Skin of body (tissue), 3 donors: ENCODE measurements at places on chromosomes 6 and 20. TPM values are rescaled to one million over a fixed set of nuclear protein-coding genes. Genes with fewer than 3 reads are reported as not detected.

The IL20RA gene
- 10.7 TPM for total RNA-seq

GRCh38 chr6:105907991-105908390 is 178.1 kb upstream of the PRDM1 start:
- no peak for DNase-seq

The RREB1 gene
- total RNA-seq: 36.4 TPM

DNA sequence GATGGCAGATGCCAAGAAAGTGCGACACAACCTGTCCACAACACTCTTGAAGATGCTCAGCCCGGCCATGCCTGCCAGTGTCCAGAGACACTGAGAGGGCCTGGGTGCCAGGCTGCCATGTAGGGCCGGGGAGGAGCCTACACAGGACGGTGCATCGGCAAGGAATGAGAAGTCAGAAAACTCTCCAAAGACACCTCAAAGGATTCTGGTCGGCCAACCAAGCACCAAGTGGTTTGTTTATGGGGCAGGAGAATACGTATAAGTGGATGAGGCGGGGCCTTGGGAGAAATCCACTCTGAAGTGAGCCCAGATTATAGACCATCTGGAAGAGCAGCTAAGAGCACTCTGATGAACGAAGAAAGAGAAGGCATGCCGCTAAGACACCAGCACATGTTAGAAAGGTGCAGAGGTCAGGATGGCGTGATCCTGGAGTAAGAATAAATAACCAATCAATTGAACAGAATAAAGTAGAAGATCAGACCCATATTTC is 120.7 kb upstream of the FOXQ1 start:
- no peak for DNase-seq

The GPR6 gene
- total RNA-seq: not detected

DNA sequence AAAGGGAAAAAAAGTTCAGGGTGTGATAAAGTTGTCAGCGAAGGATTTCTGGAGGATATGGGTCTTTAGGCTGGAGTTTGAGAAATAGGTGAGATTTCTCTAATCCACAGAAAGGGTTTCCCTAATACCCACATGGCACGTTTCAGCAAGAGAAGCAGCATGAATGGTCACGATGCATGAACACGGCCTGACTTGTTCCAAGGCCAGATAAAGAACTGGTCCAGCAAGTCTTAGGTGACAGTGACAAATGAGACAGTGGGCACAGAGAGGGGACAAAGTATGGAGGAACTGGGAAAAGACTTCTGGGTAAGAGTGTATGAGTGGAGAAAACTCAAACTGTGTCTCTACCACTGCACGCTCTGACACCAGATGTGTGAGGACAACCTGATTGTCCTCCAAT is 262.0 kb upstream of the FOXQ1 start:
- DNase-seq: no peak

GRCh38 chr6:75849329-75850025 is 100.4 kb downstream of the MYO6 start:
- no peak for DNase-seq

DNA sequence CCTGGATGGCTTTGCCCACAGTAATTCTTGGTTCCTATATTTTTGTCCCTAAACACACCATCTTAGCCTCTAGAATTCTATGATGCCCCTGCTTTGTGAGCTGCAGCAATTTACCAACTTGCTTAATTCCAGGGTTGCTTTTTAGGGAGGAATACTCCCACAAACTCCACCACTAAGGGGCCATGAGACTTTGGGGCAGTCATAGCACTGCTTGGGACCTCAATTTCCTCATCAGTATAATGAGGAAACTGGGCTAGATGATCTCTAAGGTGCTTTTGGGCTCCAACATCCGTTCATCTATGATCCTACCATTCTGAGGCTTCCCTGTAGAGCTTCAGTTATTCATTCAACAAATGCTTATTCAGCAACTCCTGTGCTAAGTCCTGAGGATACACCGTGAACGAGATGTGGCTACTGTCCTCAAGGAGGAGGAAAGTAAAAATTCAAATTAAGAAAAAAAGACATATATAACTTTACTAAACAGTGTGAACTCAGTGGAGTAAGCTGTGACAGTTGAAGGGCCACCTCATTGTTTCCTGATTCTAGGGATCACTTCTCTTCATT is 75.3 kb downstream of the PRDM1 start:
- no peak for DNase-seq

The RRAGD gene
- total RNA-seq: 13.9 TPM

The TTLL9 gene
- total RNA-seq: 0.30 TPM

The MDN1 gene
- total RNA-seq: 32.3 TPM

The TSBP1 gene
- not detected for total RNA-seq

The ANKRD66 gene
- total RNA-seq: not detected

DNA sequence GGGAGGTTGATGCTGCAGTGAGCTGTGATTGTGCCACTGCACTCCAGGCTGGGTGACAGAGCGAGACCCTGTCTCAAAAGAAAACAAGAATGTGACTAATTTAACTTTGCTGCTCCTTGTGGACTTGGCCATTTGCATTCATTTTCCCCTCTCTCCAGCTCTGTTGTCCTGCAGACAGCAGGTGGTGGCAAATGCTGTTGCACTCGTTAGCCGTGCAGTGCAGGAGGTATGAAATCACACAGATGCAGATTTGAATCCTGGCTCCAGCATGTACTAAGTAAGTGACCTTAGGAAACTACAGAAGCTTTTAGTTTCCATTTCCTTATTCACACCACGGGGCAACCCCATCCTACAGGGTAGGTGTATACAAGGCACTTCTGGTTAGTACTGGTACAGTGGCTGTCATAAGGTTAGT is 9.6 kb upstream of the BEND3 start:
- DNase-seq: no peak

GRCh38 chr20:17642404-17643269 is 39.4 kb downstream of the RRBP1 start:
- DNase-seq: no peak

GRCh38 chr6:82861121-82861520 is 204.5 kb downstream of the UBE3D start:
- no peak for DNase-seq

DNA sequence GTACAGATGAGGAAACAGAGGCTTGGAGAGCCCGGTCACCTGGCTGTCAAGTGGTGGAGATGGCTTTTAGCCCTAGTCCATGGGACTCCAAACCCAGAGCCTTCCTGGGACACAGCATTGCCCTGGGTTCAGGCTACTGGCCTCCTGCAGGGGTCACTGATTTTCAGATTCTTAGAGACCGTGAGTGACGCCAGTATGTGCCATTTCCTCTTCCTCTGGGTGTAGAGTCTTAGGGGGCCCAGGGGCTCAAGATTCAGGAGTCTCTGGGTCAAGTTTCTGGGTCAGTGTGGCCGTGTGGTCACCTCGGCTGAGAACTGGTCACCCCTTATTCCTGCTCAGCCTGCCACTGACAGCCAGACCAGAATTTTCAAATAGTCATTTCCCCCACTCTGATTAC is 574 bp downstream of the ARHGAP40 start:
- DNase-seq: no peak

DNA sequence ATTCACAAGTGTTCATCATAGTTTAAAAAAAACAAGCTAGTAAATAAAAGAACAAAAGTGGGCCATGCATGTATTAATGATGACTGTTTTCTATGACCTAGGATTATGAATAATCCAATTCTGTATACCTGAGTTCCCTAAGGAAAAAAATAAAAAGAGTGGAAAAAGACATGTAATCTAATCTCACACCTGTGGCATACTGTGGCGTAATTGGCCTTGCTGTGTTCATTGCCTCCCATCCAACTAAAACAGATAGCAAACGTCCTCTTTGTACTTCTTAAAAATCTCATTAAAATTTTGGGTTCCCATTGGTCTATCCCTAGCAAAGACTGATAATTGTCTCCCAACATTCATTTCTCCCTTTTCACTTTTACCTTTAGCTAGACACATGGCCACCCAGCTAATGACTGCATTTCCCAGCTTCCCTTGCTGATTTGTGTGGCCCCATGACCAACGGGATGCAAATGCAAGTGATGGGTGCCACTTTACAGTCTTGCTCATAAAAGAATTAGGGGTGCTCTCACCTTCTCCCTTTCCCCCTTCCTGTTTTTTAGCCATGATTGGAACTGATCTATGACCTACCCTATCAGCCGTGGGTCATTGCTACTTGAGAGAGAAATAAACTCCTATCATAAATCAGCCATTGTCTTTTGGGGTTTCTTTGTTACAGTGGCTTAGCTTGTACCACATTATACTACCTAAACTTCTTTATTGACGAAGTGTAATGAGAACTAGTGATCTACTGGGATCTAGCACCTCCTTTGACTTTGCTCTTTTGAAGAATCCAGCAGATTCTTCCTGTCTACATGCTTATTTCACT is 32.0 kb upstream of the TBC1D22B start:
- DNase-seq: no peak

The FANCE gene
- total RNA-seq: 9.4 TPM

DNA sequence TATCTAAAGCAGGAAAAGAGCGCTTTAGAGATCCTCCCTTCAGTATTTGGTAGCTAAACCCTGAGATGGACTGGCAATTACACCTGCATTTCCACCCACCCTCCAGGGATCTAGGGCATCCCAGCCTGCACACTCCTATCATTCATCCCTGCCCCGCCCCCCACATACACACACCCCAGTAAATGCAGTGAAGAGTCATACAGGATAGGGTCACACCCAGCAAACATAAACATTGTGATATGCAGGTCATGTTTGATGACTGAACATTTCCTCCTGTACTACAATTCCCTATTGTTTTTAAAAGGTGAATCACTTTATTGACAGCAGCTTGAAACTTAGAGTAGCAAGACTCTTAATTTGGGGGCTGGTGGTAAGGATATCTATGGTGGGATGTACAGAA is 112.9 kb downstream of the FOXO3 start:
- no peak for DNase-seq

DNA sequence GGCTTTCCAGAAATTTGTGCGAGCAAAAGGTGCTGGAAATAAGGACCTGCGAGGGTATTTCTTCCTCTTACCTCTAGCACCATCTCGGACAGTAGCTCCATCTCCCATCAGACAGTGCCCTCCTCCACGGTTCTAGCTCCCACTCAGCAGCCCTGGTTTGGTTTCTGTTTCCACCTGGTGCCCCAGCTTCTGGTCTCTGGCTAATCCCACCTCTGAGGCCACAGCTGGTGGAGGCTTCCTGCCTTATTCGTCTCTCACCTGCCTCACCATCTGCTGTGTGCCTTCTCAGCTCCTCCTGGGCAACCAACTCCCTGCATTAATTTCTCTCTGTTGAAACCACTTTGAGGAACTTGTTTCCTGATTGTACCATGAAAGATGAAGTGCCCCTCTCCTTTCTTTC is 162.4 kb upstream of the CDYL start:
- no peak for DNase-seq

DNA sequence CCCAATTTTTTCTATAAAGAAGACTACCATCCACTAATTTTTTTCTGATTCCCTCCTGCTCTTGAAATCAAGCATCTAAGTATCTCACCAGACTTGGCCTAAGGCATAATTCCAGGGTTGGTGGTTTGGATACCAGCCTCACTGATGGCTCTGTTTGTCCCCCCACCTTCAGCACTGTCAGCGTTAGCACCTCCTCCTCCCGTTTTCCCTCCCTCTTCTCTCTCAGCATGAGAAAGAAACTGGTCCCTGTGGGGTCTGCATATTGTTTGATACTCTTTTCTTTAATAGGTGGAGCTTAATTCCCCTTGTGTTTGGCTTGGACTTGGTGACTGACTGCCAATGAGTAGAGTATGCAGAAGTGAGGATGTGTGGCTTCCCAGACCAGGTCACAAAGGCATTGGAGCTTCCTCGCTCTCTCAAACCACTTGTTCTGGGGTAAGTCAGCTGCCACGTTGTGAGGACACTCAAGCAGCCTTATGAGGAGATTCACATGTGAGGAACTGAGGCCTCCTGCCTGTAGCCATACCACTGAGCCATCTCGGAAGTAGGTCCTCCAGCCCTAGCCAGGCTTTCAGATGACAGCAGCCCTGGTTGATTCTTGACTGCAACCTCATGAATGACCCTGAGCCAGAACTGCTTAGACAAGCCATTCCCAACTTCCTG is 65.2 kb downstream of the RIOK1 start:
- no peak for DNase-seq

DNA sequence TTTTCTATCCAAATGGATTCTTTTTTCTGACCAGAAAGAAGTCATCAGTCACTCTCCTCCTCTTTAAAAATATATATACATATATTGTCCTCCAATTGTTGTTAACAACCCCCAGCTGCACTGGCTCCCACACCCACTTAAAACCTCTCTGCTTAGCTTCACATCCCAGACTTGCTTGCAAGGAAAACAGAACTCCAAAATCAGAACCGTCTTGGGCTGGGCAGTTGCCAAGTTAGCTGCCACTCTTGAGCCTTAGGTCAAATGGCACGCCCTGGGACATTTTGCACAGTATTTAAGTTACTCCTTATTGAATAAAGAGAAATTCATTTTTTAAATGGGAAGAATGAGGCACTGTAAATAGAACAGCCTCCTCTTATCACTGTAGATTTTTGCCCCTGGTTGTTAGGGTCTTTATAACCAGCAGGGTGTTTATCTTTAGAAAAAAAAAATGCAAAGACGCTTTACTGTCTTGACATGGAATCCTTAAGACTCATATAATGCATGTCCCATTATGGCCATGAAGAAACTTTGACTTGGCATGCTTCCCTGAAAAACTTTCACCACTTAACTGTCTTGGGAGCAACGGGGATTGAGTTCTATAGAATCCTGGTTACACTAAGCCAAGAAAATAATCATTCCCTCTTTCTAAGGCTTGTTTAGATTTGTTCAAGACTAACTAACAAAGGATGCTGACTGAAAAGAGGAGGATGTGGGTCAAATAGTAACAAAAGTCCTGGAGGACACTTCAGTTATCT is 204.5 kb downstream of the ISM1 start:
- peak; percentile 79 for DNase-seq

The MUC22 gene
- not detected for total RNA-seq

DNA sequence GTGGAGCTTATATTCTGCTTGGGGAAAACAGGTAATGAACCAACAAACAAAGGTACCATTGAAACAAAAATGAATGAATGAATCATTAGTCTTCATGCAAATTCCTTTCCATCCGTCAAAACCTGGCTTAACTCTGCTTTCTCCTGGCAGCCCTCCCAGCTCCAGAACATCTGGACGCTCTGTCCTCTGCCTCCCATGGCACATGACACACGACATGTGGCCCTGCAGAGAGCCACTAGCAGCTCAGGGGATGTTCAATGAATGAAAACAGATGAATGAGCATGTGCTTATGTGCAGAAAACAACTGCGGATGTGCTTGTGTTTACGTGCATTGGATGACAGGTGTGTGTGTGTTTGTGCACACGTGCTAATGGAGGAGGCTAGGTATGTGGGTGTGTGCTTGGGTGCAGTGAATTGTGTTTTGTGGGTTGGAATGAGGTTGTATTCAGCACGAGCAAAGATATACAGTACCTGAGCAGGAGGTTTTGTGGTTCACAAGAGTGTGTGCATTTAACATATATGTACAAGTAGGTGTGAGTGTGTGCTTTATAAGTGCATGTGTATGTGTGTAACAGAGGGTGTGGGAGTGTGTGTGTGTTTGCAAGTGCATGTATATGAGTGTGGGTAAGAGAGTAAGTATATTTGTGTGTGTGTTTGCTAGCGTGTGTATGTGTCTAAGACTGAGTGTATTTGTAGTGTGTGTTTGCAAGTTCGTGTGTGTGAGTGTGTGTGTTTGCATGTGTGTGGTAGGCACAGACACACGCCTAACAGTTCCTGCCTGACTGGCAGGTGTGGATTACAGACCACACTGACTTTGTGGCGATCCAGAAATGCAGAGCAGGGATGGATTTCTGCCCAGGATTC is 374.1 kb upstream of the SULF2 start:
- peak; percentile 23 for DNase-seq

The SPATS1 gene
- total RNA-seq: not detected

The SYNCRIP gene
- 71.9 TPM for total RNA-seq

GRCh38 chr6:37314487-37315156 is 39.2 kb upstream of the RNF8 start:
- DNase-seq: no peak

GRCh38 chr20:8913456-8913855 is 155.4 kb upstream of the PLCB4 start:
- no peak for DNase-seq

The PACRG gene
- 5.5 TPM for total RNA-seq

The MYH7B gene
- total RNA-seq: 3.1 TPM
